ENCODE measurements at places on chromosomes 3 and 15. TPM values are rescaled to one million over a fixed set of nuclear protein-coding genes. Genes with fewer than 3 reads are reported as not detected.
A peak's percentile ranks its signal among the peaks of the same experiment; 100 is the strongest.

DNA sequence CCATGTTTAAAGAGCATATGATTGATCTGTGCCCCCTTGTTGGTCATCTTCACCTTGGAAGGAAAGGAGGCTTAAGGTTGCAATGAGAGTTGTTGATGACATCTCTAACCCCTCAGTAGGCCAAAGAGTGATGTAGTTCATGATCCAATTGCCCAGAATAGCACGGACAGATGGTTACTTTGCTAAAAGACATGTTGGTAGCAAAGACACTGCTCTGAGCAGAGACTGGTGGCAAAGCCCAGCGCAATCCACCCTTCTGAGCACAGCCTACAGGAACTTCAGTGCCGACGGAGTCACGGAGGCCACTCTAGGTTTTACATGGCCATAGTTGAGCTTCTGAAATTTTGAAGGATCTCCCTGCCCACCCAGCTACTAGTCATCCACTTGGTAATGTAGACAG lies 21.8 kb downstream of the FBXO45 start:
- DNase-seq, result no peak

- no peak for DNase-seq
Measured at GRCh38 chr3:10911350-10912002, 81.1 kb upstream of the SLC6A1 start.

DNA sequence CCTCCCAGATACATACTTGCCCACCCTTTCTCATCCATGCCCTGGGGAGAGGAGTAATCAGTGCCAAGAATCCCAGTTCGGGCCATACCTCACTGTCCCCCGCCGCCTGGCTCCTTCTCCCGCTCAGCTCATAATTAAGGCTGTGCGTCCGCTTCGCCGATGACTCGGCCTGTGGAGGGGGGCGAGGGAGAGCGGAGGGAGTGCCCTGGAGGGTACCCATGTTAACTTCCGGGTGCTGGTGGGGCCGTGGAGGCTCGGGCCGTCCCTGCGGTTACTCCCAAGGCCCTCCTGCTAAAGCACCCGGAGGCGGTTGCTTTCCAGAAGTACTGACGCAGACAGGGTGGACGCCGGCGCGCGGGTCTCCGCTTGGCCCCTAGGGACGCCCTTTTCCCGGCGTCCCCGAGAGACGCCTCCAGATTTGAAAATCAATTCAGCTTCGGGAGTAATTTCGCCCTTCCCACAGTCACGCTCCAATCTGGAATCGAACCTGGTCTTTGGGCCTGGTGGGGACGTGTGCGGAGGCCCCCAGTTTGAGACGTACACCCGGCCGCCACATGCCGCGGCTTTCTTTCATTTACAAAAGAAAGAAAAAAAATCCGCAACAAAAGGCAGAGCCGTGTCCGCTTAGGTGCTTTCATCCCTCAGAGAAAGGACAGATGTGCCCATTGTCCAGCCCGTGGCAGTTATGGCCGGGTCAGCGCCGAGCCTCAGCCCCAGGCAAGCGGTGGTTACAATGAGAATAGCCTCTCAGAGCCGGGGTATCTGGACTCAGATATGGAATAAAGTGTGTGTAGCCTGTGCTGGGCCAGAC lies 1.0 kb upstream of the ONECUT1 start:
- DNase-seq, result peak; percentile 7

- DNase-seq, result no peak
Measured at GRCh38 chr3:121750087-121750415, 510 bp upstream of the GOLGB1 start.

GRCh38 chr15:41928100-41928499 lies 34.2 kb upstream of the SPTBN5 start:
- DNase-seq, result no peak

GRCh38 chr3:102087236-102087635 lies 237.9 kb downstream of the NFKBIZ start:
- no peak for DNase-seq

DNA sequence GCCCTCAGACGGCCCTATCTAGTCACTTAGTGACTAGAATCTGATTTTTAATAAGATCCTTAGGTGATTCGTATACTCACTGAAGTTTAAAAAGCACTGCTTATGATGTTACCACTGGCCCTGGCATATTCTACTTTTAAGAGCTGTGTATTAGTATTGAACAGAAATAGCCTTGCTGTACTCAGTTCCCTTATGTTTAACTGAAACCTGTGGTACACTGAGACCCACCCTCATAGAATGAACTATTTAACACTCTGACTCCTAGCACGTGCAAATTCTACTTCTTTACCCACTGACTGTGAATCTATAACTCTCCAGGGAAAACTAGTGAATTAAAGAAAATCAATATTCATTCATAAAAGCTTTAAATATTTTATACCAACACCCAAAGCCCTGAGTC lies 108.9 kb downstream of the CCNL1 start:
- no peak for DNase-seq

DNA sequence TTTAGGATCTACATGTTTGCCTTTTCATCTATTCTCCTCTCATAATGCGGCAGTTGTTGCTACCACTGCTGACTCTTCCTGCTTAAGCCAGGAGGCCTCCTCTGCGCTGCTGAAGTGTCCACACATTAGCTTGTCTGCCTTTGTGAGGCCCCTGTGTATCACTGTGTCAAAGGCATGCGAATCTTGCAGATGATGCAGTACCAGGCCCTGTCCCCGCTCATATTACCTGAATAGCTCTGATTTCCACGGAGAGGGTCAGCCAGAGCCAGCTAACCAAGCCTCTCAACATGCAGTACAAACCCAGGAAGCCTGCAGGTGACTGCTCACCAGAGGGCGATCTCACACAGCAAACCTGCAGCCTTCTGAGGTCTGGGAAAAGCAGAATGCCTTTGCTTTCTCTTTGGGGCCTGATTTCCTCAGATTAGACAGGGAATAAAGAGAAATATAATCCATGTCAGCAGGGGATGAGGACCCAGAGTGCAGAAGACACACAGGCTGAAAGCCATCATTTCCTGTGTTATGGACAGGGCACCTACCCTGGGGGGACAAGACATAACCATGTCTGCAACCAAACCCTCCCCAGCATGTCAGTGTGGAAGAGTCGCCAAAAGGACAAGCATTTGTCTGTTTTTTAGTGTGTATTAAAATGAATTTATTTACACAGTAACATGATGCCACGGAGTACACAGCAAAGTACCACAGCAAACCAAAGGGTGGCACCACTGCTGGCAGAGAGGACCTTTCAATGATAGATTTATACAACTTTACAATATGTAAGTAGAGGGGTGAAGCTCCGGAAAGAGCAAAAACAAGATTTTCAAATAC lies 36.8 kb upstream of the TSPAN3 start:
- DNase-seq, result peak; percentile 83

GRCh38 chr15:85280203-85280602 lies 100.2 kb upstream of the AKAP13 start:
- DNase-seq, result no peak

- no peak for DNase-seq
Measured at GRCh38 chr3:71513081-71513480, 70.4 kb downstream of the FOXP1 start.

- peak; percentile 34 for DNase-seq
Measured at GRCh38 chr3:23888617-23889228, 28.1 kb downstream of the NKIRAS1 start.

DNA sequence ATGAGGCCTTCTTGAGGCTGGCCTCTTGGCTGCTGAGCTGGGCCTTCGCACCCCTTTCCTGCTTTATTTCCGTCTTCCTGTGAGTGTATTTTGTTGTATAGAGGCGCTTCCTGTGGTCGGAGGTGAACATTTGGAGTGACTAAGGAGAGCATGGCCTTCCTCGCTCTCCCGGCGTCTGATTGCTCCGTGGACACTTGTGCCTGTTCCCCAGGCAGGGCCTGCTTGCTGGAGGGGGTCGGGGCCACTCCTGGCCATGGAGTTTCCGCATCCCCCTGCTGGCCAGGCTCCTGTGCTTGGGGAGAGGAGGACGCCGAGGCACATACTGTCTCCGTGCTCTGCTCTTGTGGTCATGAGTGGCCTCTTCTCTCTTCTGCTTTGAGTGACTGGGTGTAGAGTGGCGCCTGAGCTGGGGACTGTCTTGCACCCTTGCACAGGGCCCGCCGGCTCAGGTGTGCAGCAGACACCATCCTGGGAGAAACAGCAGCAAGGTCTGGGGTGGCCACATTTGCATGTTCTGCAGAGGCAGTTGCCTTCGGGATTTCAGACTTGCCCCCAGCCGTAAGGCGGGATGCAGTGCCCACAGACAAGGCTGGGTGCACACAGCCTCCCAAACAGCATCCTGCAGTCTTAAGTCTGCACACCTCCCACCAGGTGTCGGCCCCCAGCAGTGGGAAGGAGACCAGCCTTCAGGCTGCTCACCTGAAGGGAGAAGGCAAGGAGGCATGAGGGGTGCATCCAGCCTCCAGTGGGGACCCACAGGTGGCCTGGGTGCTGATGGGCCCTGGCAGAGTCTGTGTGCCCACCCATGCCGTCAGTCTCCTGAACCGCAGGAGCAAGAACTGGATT lies 16.4 kb downstream of the KLF13 start:
- no peak for DNase-seq

DNA sequence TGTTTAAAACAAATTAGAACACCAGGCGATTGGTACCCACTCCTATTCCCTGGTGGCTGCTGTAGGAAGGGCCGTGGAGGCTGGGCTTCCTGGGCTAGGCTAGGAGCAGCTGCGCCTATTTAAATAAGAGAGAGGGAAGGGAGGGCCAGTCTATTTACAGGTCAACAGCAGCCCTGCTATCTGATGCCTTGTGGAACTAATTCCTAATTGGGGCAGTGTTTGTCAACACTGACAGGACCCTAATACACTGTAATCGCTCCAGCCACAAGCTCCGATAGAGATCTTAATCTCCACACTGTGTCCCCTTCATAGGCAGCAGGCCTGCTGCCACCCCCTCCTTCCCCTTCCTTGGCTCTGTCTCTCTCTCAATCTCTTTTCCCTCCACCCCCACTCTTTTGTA lies 116.9 kb upstream of the SOX14 start:
- DNase-seq, result no peak

- no peak for DNase-seq
Measured at GRCh38 chr3:133956982-133957381, 61.3 kb upstream of the RAB6B start.

DNA sequence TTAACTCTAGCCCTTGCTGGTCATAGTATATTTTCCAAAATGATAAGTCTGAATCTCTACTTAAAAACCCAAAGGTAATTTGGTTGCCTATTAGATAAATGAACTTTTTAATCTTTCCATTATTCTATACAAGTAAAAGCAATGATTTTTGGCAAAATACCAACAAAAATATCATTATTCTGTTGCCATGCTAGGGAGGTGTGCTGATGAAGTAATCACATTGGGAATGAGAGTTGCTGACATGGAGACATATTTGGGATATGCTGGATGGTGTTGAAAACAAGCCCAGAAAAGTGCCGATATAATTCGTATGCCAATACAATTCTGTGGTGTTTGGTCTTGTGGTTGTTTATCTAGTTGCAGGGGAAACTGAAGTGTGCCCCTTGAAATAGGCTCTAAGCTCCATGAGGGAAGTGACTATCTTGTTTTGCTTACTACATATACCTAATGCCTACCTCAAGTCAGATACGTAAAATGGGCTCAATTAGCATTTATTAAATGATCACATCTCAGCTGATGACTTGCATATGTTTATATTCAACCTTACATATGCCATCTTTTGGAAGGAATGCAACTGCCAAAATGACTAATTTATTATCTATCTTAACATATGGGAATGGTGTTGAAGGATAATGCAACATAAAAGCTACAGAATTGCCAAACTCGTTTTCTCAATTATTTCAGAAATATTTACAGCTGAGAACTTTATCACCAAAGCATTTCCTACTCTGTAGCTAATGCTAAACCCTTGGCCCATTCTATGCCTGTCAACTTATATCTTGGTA lies 5.8 kb downstream of the TOPBP1 start:
- DNase-seq, result no peak

- DNase-seq, result no peak
Measured at GRCh38 chr3:24161841-24162240, 216.8 kb downstream of the NR1D2 start.

- DNase-seq, result no peak
Measured at GRCh38 chr3:77420336-77420735, 380.4 kb downstream of the ROBO2 start.

GRCh38 chr3:186700267-186700666 lies 16.9 kb upstream of the KNG1 start:
- DNase-seq, result no peak

- DNase-seq, result no peak
Measured at GRCh38 chr3:143207338-143207961, 87.9 kb downstream of the CHST2 start.

GRCh38 chr3:144142151-144142840 lies 170.7 kb downstream of the DIPK2A start:
- peak; percentile 96 for DNase-seq

DNA sequence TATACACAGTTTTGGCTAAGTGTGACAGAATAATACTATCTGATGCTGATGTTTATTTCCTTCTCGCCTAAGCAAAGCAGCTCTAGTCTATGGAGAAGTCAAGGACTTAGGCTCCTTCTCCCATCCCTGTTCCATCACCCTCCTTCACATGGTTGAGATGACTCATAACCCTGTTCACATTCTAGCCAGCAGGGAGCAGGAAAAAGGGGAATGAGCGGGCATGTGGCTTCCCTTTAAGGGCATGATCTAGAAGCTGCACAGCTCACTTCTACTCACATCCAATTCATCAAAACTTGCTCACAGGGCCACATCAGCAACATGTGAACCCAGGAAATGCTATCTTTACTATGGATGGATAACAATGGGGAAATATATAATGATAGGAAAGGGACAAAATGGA lies 40.9 kb downstream of the CBLB start:
- no peak for DNase-seq

DNA sequence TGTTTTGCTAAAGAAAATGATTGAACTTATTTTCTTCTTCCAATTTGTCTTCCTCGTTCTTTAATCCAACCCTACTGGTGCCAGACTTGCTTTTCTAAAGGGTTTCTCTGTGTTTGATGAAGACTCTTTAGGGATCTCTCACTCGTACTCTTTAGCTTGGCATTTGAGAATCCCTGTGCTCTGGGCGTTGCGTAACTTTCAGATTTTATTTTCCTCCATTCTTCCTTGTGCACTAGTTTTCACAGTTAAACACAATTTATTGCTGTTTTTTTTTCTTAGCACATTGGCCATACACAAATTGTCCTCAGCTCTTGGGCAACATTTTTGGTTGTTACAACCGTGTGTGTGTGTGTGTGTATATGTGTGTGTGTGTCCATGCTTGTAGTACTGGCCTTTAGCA lies 95.8 kb upstream of the ADAMTSL3 start:
- DNase-seq, result no peak

RFTN1 gene
- total RNA-seq, result 21.2 TPM

HRG gene
- 1.9 TPM for total RNA-seq

FAM3D gene
- not detected for total RNA-seq

MAGEL2 gene
- 8.2 TPM for total RNA-seq

CEMIP gene
- total RNA-seq, result 2.4 TPM

ABHD17C gene
- 10.4 TPM for total RNA-seq

SAMD7 gene
- total RNA-seq, result 1.9 TPM

CCDC13 gene
- total RNA-seq, result not detected

CFAP44 gene
- total RNA-seq, result 10.1 TPM

KATNBL1 gene
- total RNA-seq, result 91.2 TPM

KNG1 gene
- total RNA-seq, result 1.4 TPM

AZI2 gene
- 139 TPM for total RNA-seq

Measured in umbilical cord (tissue), 2 donors.